Motor neuron (in vitro differentiated cells): ENCODE measurements at places on chromosomes 2 and 18. TPM values are rescaled to one million over a fixed set of nuclear protein-coding genes. Genes with fewer than 3 reads are reported as not detected.

The BOLL gene
- 0.29 and 0.57 TPM in 2 replicates for total RNA-seq

The RNF125 gene
- 0.75 and 0.87 TPM in 2 replicates for total RNA-seq

DNA sequence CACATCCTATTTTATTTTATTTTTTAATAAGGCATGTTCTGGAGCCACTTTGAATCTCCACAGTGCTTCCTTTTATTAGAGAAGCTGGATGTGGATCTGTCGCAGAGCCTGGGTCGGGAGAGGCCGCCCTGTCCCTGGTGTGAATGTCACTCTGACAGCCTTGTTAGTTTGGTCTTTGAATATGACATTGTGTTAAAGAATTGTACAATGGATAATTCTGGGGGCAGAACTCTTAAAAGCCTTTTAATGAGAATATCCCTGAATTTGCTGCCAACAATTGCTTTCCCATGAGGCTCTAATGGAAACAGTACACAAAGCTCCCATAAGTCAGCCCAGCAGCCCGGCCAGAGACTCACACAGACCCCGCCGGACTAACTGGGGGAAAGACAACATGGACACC is 82.4 kb downstream of the MTCL1 start:
- ATAC-seq = no peak

- ATAC-seq = no peak
Observed at GRCh38 chr2:161118722-161119121, 41.5 kb upstream of the TANK start.

DNA sequence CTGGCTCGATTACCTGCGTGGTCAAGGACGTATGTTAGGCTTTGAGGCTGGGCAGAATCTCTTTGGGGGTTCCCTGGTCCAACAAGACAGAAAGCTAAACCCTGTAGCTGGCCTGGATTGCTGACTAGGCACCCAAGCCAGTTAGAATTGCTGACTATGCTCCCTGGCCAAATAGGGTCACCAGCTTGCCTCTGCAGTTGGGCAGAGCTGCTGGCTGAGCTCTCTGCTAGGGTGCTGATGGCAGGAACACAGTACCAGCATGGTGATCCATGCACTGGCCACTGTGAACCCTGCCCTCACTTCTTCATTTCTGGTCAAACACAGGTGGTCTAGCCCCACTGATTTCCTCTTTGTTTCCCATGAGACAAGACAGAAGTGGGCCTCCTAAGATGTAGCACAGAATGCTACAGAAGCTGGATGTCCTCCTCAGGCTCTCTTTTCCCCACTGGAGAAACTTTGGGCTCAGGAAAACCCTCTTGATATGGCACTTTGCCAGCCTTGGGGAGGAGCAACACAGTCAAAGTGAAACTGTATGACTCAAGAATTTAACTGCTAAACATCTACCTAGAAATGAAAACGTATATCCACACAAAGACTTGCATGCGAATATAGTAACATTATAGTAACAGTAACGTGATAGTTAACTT is 20.8 kb downstream of the SP140L start:
- no peak for ATAC-seq

The CNDP2 gene
- 112 and 120 TPM in 2 replicates for total RNA-seq

The ZC3H6 gene
- total RNA-seq = 13.5 and 14.9 TPM in 2 replicates

The POTEC gene
- total RNA-seq = not detected in 2 replicates
